A549 treated with Hydrocortisone at 1 μM for 4 hours (cell line): ENCODE measurements at places on chromosomes 6 and 20. TPM values are rescaled to one million over a fixed set of nuclear protein-coding genes. Genes with fewer than 3 reads are reported as not detected.

Gene PHACTR3
- total RNA-seq = 0.08 to 0.54 TPM (median 0.31 TPM) in 5 replicates

Gene RSPO3
- total RNA-seq = 65.9 to 80.7 TPM (median 69.0 TPM) in 5 replicates

Gene C20orf202
- total RNA-seq = 0.07 TPM in 1 of 5 replicates, not detected in the others

Gene SRSF12
- 1.3 to 2.2 TPM (median 1.7 TPM) in 5 replicates for total RNA-seq

Gene JPH2
- 4.8 to 7.7 TPM (median 6.0 TPM) in 5 replicates for total RNA-seq

Gene NHSL1
- total RNA-seq = 3.0 to 4.8 TPM (median 3.4 TPM) in 5 replicates

Gene ADGRG6
- total RNA-seq = 43.1 to 79.0 TPM (median 64.0 TPM) in 5 replicates

Gene IP6K3
- total RNA-seq = 1.3 to 1.8 TPM (median 1.6 TPM) in 5 replicates

Gene SAMD5
- 0.43 to 0.75 TPM (median 0.52 TPM) in 5 replicates for total RNA-seq

Gene SHLD1
- 6.2 to 8.3 TPM (median 6.8 TPM) in 5 replicates for total RNA-seq

Gene CD83
- total RNA-seq = 1.6 to 2.1 TPM (median 1.9 TPM) in 5 replicates

Gene C6orf58
- 0.12 to 0.18 TPM (median 0.18 TPM) in 3 of 5 replicates, not detected in the others for total RNA-seq

Gene GSTA2
- total RNA-seq = 0.10 TPM in 1 of 5 replicates, not detected in the others

Gene ETV7
- total RNA-seq = 0.09 to 0.24 TPM (median 0.15 TPM) in 3 of 5 replicates, not detected in the others
